ENCODE measurements at places on chromosomes 4 and X.

- DNase-seq, result no peak
These were observed 22.1 kb upstream of the SLC34A2 start for GRCh38 chr4:25633541-25633940.

- DNase-seq, result peak; percentile 53
These were observed 76.2 kb downstream of the DOCK11 start for GRCh38 chrX:118571836-118572235.

GRCh38 chr4:70449220-70449619 is 22.8 kb upstream of the MUC7 start:
- no peak for DNase-seq

GRCh38 chr4:133148690-133149363 is at the start of gene PCDH10:
PCDH10 (plus strand) TSS chr4:133149294; CDS start chr4:133150141, 847 bp downstream.
- no peak for DNase-seq

DNA sequence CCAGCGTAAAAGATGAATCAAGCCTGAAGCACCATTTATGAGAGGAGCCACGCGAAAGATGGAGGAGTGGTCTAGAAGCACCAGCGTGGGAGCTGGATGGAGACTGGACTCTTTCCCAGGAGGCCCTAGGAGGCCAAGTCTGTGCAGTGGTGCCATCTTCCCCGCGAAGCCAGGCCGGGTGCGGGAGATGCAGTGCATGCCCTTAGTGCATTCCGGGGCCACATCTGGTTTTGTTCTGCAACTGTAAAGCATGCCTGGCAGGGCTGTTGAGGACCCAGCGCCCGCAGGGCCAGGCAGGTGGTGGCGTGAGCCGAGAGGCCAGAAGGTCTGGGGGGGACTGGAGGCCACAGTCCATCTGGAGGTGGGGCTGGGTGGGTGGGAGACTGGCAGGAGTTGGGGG is 78.6 kb upstream of the ADRA2C start:
- DNase-seq, result no peak

- no peak for DNase-seq
These were observed 127.8 kb downstream of the PHKA2 start for GRCh38 chrX:18855919-18856644.

GRCh38 chr4:165711436-165711835 is 161.6 kb upstream of the TLL1 start:
- no peak for DNase-seq

GRCh38 chrX:139639253-139639652 is 68.7 kb downstream of the MCF2 start:
- no peak for DNase-seq

DNA sequence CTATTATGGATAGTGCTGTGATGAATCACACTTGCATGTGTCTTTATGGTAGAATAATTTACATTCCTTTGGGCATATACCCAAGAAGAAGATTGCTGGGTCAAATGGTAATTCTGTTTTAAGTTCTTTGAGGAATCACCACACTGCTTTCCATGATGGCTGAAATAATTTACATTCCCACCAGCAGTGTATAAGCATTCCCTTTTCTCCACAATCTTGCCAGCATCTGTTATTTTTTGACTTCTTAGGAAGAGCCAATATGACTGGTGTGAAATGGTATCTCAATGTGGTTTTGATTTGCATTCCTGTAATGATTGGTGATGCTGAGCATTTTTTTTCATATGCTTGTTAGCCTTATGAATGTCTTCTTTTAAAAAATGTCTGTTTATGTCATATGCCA is 1120.2 kb downstream of the ARAP2 start:
- DNase-seq, result no peak

DNA sequence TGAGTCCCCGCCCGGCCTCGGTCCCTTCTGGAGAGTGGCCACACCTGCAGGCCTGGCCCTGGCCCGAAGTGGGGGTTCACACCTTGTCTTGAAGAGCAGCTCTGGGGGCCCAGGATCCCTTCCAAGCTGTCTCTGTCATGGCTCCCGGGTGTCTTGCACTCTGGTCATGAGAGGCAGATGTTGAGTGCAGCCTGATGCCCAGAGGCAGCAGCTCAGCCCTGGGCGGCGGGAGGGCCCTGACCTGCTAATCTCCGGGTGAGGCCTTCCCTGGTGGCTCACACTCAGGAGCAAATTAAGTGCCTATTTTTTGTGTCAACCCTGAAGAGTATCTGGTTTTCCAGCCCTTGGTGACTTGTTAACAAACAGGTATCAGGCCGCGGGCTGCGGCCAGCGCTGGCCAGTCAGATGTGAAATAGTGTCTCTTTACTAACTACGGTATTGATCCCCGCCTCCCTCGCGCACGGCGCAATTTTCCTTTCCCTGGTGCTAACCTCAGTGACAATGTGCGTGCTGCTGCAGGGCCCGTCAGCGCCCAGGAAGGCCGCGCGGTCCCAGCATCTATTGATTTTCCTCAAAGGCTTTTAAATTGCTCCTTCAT is 24.2 kb downstream of the NKX1-1 start:
- DNase-seq, result no peak

GRCh38 chrX:11944501-11944900 is 186.5 kb downstream of the MSL3 start:
- no peak for DNase-seq

DNA sequence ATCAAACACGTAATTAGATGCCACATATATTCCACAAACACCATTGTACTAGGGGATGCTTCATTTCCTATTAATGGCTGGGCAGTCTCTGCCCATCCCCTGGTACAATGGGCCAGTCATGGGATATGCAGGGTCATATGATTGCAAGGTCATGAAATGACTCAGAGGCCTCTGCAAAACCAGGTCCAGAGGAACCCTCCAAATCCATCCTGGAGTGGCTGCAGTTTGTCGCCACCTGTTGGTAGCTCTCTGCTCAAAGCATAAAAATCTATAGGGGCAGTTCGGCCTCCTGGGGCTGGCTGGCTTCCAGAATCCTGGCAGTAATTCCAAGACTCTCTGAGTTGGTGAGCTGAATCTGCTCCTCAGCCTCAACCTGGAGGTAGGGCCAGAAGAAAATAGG is 22.9 kb upstream of the PUDP start:
- DNase-seq, result peak; percentile 35

- DNase-seq, result no peak
These were observed 38.0 kb downstream of the TRIM2 start for GRCh38 chr4:153241970-153242838.

DNA sequence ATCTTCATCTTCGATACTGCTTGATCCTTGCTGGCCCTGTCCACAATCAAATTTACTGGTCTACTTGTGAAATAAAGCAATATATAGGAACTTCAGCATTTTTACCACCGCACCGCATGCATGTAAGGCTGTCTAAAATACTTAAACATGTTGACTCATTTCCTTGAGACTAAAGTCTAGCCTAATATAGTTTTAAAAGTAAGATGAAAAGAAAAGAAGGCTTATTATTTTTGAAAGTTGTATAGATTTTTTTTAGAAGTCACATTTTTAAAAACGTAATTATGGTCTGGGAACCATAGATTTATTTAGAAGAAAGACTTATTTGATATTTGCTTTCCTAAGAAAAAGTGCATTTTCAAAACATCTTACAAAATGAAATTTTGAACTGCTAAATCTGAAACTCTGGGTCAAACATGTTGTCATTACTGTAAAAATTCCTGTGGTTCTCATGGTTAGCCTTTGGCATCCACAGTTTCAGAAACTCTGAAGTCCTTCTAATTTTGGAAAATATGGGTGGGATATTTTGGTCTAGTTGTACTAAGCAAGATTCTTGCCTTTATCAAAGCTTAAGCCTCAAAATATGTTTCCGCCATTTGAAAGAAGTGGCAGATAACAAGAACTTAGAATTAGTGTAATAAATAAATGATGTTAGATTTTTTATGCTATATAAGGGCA is 423.5 kb upstream of the CTSO start:
- no peak for DNase-seq

DNA sequence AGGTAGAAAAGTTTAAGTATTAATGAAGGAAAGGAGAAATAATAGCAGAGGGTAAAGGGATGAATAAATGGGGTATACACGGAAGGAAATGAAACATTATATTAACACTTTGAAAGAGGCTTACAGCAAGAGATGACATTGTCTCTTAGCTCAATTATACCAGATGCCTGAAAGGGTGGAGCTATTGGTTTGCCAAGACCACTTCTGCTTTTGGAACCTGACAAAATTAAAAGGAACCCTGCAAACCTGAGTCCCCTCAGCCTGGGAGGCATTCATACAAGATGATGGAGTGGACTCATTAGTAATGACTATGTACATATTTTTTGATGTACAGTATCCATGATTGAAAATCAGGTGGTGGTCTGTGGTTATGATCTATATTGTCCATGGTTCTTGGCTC is 45.1 kb upstream of the HPF1 start:
- no peak for DNase-seq

- DNase-seq, result no peak
These were observed 273.5 kb downstream of the DACH2 start for GRCh38 chrX:86421771-86422170.

- no peak for DNase-seq
These were observed 8.6 kb downstream of the NOP14 start for GRCh38 chr4:2954358-2955185.

DNA sequence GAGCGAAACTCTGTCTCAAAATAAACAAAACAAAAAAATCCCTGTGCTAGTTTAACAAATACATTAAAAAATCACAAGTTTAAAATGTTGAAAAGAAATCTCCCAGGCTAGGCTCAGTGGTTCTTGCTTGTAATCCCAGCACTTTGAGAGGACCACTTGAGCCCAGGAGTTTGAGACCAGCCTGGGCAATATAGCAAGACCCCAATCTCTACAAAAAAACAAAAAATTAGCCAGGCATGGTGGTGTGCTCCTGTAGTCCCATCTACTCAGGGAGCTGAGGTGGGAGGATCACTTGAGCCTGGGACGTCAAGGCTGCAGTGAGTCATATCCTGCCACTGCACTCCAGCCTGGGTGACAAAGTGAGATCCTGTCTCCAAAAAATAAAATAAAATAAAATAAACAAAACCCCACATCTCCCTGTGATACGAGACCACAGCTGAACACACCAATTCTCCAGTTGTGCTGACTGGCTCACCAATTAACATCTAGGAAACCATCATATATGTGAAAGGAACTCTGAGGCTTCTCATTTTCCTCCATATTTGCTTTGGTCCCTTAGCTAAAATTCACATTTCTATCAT is 7.3 kb downstream of the RPS4X start:
- no peak for DNase-seq

GRCh38 chr4:168605411-168605810 is 108.6 kb downstream of the PALLD start:
- DNase-seq, result no peak

- DNase-seq, result peak; percentile 45
These were observed 35.1 kb downstream of the ENPEP start for GRCh38 chr4:110510955-110511544.

- DNase-seq, result peak; percentile 40
These were observed 42.8 kb downstream of the IL21 start for GRCh38 chr4:122577808-122578781.

- DNase-seq, result no peak
These were observed 68.0 kb downstream of the ATP8A1 start for GRCh38 chr4:42588909-42589308.

GRCh38 chr4:1869530-1870327 is 1.5 kb upstream of the NSD2 start:
- DNase-seq, result no peak

DNA sequence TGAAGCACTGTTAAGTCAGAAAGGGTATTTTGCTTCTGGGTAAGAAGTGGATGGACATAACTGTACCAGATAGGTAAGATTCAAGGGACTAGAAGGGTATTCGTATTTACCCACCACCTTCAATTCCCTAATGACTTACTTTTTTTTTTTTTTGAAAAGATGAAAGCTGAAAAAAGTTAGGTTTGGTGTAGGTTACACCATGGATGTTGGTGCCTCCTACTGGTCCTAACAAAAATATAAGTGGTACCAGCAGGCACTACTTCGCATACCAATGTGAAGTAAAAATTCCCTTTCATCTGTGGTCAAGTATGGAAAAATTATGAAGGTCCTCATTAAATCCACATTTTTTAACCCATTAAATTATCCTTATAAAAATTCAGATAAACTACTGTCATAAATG is 7.2 kb downstream of the ANKRD17 start:
- no peak for DNase-seq

GRCh38 chr4:39259571-39260330 is 77.4 kb downstream of the WDR19 start:
- peak; percentile 52 for DNase-seq

DNA sequence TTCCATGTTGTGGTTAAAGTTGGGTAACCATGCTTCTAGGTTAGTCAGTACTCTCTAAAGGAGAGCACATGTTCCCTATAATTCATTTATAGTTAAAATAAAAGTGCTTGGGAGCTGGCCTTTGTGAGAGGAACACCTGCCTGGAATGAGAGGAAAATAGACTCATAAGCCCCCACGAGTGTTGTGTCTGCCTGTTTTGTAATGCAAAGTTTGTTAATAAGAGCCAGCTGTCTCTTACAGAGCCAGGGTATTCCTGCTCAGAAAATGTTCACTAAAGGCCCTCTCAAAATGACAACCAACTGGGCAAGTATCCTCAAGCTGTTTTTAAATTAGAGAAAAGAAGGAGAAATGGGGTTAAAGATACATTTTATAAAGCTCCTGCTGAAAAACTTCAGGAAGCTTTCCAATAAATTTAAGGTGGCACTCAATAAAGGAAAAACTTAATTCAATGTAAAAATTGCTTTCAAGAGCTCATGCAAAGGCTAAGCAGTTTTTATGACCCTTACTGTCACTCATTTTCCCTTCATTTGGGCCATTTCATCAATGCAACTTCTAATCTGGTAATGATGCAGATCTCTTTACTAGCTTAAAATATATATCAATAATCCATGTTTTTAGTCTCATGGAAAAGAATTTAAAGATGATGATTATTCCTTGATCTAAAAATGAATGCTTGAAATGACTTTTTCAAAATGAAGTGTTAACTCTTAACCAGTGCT is 793.6 kb downstream of the STPG2 start:
- DNase-seq, result no peak

DNA sequence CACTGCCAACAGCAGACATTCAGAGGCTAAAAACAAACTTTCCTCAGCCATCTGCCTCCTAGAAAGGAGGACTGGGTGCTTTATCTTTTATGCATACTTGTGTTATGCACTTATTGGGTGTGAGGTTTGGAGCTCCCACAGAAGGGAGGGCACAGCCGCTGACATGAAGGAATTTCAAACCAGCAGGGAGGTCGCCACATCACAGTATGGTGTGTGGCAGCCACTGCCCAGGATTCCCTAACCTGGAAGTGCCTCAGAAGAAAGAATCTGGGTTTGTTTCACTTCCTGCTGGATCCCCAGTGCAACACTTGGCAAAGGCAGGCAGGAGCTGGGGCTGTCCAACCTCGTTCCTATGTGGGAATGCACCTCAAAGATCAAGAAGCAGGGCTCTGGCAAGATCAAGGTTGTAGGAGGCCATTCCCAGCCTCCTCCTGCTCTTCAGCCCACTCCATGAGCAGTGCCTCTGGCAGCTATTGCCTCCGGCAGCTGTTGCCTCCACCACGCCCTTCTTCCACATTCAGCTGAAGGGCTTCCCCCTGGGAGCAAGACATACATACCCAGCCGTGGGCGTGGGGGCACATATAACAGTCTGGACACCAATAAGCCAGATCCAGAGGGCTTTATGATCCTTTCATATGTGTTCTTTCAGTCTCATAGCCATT is 109.0 kb upstream of the MAMLD1 start:
- DNase-seq, result no peak

All from NCI-H460 (cell line).